ENCODE measurements at places on chromosomes 5 and 9.

DNA sequence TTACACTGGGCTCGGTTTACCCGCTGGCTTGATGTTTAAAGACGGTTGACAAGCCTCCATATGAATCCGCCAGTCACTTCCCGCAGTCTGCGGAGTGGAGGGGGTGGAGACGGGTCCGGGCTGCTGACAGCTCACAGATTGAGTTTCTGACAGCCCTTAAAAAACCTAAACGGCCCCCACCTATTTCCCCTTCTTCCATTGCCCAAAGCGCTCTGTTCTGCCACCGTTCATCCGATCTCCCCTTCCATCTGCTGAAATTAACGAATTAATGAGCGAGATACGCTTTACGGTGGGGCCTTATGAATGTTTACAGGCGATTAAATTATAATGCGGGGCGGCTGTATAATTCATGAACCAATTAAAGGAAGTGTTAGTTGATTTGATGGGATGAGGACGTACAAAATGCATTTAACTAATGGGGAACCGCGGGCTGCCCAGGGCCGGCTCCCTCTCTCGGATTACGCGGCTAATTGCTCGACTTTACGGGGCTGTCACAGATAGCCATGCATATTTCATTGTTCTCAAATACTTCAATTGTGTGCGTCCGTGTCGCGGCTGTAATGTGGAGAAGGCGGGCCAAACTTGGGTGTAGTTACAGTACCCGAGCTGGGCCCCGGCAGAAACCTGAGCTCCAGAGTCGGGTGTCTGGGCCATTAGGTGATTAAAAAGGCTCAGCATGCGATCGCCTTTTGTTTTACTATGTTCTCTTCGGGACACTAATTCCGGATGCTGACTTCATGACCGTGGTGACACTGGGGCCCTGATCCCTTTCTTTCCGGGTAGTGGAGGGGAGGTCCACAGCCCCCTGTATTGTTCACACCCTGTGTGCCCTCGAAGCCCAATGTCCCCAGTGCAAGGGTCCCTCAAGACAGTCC, 74.9 kb downstream of the GTF3C4 start:
- no peak for DNase-seq

- DNase-seq = peak; percentile 11
Observed at GRCh38 chr9:135605238-135605781, 34.0 kb downstream of the GLT6D1 start.

- DNase-seq = no peak
Observed at GRCh38 chr5:139183502-139183901, 14.7 kb downstream of the SIL1 start.

DNA sequence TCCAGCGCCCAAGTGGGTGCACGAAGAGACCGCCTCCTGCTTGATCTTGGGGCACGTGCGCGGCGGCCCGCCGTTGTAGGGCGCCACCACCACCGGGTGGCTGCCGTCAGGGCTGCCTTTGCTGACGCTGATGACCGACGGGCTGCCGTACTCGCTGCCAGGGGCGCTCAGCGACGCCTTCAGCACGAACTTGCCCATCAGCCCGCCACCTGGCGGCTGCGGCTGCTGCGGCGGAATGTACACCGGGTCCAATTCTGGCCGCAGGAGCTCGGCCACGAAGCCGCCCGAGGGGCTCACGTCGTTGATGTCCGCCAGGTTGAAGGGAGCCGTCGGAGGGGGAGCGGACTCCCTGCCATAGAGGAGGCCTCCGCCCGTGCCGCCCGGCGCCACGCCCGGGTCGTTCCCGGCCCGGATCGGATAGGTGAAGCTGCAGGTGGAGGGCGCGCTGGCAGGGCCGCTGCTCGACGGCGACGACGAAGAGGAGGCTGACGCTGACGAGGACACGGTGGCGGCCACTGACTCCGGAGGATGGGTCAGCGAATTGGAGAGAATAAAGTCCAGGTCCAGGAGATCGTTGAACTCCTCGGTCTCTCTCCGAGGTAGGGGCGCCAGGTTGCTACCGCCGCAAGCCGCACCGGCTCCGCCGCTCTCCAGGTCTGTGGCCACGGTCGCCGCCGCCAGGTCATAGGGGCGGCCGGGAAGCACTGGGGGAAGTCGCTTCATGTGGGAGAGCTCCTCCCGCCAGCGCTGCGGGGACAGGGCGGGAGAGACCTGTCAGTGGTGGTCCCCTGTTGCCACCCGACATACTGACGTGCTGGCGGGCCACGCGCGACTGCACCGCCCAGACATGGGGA, 1.8 kb downstream of the KLF4 start:
- DNase-seq = no peak

GRCh38 chr9:23824830-23825591, 1.0 kb downstream of the ELAVL2 start:
- no peak for DNase-seq

GRCh38 chr9:93391898-93392297, 59.6 kb upstream of the FAM120A start:
- no peak for DNase-seq

- no peak for DNase-seq
Observed at GRCh38 chr9:87546704-87547103, 49.0 kb downstream of the DAPK1 start.

DNA sequence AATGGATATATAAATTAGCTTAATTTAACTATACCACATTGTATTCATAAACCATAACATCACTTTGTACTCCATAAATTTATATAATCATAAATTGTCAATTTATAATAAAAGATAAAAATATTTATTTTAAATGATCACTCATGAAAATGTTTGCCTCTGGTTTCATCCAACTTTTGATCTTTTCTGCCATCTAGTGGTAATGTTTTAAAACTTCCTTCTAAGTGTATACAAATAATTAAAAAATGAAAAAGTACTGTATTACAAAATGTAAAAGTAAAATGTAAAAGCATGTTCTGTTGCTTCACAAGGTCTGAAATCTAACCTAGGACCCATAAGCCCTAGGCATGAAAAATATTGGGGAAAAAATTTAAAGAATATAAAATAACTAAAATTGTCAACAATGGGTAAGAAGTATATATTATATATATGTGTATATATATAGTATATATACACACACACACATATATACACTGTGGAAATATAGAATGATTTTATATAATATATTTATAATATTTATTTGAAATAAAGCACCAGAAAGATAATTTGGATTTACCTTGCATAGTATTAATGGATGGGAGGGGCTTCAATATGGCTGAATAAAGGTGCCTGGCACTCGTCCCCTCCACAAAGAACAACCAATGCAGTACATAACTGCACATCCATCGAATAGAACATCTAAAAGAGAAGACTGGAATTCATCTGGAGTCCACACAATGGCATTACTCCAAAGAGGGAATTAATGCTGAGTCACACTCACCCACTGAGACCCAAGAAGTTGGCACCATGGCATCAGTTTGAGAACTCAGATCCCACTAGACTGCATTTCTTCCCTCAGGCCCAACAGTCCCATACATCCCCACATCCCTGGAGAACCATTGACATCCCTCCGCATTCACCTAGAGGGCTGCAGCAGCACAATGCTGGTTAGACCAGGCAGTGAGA, 32.5 kb downstream of the ANXA1 start:
- no peak for DNase-seq

DNA sequence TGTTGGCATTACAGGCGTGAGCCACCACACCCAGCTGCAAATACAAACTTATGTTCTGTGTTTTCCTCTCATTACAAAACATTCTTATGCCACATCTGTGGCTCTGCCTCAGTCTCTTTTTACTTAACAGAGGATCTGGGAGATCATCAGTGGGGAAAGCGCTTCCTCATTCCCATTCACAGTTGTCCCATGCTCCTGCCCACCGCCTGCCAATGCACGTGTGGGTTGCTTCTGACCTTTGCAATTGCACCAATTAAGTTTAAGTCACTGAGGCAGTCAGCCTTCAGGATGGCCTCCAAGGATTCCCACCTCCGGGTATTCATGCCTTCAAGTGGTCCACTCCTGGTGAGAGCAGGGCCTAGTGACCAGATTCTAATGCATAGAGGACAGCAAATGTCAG, 34.9 kb upstream of the EEIG1 start:
- no peak for DNase-seq

DNA sequence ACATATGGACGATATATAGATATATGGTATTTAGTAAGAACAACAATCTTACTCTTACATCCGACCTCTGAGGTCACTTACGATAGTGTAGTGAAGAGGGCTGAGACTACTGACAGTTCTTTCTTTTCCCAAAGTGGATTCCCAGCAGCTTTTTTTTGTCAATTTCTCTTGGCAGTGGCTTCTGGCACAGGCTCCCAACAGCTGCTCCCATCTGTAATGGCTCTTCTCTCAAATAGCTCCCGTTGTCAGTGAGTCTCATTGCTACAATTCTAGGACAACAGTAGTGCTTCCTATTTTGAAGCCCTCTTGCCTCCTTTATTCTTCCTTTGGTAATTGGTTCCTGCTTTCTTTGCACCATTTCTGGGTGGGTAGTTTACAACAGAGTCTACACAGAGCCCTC, 68.4 kb downstream of the SLC25A46 start:
- DNase-seq = no peak

- no peak for DNase-seq
Observed at GRCh38 chr5:38576442-38576841, 20.0 kb upstream of the LIFR start.

DNA sequence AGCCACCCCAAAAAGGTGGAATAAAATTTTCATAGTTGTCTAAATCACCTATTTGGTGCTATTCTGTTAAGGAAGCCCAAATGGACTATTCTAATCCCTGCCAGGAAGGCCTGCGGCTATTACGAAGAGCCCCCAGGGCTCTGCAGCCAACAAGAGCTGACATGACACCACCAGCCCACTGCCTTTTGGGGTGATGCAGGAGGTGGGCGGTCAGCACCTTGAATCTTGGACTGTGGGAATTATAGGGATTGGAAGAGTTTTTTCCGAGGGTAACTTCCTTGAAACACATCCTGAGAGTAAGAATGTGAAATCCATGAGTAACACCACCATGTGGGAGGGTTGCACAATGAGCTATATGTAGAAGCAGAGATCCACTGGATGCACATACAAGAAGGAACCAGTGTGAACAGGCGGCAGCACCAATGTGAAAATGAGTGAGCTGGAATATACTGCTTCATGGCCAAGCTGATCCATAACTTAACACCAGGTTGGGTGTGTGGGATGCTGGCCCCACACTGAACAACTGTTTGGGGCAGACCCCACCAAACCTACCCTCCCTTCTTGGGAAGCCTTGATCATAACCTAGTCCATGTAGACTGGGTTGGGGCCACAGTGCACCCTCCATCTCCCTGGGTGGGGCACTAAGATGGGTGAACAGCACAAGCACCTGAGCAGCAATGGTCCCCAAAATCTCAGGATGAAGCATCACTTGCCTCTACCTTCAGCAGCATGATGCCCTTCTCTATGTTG, 239.0 kb downstream of the FSTL4 start:
- DNase-seq = no peak

GRCh38 chr9:137720571-137721110, 101.8 kb downstream of the EHMT1 start:
- no peak for DNase-seq

DNA sequence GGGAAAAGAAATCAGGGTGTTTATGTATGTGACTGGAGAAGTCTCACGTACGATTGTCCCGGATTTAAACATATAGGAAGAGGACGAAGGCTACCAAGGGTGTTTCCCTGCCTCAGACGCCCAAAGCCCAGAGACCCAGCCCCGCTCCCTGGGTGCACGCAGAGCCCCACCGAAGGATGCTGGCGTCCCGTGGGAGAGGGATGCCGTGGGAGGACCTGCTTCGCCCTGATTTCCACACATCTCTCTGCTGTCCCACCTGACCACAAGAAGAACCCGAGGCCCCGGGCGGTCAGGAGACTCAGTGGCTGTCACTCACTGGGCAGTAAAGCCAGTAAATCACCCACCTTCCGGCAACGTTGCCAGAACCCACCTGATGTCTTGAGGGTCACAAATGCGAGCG, 211.8 kb upstream of the TBCA start:
- DNase-seq = no peak

DNA sequence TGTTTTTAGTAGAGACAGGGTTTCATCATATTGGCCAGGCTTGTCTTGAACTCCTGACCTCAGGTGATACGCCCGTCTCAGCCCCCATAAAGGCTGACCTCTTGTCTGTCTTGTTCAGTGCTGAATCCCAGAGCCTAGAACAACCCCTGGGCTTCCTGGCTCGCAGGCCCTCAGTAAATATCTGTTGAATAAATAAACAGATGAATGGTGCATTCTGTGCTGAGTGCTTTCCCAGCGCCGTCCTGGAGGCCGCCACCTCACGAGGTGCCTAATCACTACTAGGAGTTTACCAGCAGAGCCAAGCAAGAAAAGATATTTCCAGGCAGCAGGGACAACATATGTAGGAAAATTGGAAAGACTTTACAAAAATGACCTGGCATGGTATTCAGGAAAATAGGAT, 88.5 kb downstream of the SNX24 start:
- DNase-seq = no peak

- DNase-seq = no peak
Observed at GRCh38 chr9:113465599-113466140, 2.1 kb downstream of the RGS3 start.

GRCh38 chr5:383621-384020, 59.4 kb upstream of the EXOC3 start:
- no peak for DNase-seq

GRCh38 chr5:39323542-39323941, 40.8 kb downstream of the C9 start:
- DNase-seq = no peak

Data from activated T-cell treated with anti-CD3 and anti-CD28 coated beads, Interleukin-2, amount 50 U/mL, for 1 hour (primary cell).